ENCODE measurements at places on chromosomes 2 and 18.

DNA sequence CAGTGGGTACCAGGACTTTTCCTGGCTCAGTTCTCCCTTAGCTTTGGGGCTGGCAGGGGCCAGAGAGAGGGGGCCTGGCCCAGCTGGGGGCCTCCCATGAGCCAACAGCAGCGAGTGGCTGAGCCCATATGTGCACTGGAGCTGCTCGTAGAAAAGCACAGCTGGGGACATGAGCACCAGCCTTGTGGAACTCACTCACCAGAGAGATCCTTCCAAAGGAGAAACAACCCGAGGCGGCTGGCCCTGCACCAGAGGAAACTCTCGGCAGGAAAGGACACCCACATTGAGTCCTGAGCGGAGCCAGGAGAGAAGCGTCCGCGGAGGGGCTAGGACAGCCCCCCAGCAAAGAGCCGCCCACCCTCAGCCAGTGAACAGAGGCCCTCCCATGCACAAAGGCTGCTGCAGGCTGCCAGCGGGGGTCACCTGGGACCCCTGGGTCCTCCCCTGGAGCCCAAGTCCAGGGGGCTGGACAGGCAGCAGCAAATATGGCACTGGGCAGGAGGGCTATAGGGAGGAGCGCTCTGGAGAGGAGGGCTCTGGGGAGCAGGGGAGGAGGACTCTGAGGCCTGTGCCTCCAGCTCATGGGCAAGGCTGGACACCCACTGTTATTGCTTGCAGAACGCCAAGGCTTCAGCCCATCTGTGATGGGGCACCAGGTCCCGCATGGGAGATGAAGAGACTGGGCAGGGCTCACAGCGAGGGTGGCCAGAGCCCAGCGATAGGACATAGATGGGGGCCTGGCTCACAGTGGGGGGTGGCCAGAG lies 42.1 kb upstream of the SNED1 start:
- DNase-seq: no peak

GRCh38 chr2:218015586-218016521 lies 13.1 kb upstream of the TNS1 start:
- no peak for DNase-seq

GRCh38 chr2:70536517-70537055 lies 17.0 kb downstream of the TGFA start:
- no peak for DNase-seq

DNA sequence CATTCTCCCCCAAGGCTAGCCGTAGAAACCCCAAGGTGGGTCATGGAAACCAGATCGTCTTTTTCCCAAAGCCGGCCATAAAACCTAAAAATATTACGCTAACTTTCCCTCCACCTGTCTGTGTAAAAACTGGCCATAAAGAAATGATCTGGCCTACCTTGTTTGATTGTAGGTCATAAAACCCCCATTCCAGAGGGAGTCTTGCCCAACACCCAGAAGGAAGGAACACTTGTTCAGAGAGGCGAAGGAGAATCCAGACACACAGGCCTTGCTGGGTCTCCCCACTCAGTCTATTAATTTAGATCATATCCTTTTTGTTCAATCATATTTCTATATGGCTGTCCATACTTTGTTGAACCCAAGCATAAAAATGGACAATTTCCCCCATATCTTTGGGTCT lies 344.7 kb downstream of the HRH4 start:
- DNase-seq: no peak

GRCh38 chr2:173806761-173807160 lies 158.4 kb downstream of the SP3 start:
- no peak for DNase-seq

DNA sequence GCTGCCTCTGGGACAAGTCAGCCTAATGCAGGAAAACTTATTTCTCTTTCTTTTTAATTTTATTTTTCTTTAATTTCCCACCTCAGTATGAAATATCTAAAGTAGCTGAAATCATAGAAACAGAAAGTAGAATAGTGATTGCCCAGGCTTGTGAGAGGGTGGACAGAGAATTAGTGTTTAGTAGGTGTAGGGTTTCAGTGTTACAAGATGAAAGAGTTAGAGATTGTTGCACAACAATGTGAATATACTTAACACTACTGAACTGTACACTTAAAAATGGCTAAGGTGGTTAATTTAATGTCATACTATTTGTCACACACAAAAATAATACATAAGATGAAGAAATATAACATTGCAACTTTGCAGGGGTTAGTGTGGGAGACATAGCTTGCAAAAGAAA lies 80.8 kb downstream of the NAT8 start:
- DNase-seq: no peak

DNA sequence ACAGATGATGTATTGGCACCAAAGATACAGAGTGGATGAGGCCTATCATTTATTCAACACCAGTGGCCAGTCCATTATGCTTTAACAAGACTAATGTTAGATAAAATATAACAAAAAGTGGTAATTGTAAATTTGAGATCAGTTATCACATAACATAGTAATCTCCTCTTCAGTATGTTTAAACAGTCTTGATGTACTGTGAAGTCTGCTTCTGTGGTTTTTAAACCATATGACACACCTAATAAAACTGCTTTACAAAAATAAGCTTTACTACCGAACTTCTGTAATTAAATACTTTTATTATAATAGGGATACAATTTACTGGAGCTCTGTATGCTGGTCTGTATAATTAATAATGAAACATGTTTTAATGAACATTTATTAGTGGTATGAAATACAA lies 2156.1 kb upstream of the CELF4 start:
- no peak for DNase-seq

DNA sequence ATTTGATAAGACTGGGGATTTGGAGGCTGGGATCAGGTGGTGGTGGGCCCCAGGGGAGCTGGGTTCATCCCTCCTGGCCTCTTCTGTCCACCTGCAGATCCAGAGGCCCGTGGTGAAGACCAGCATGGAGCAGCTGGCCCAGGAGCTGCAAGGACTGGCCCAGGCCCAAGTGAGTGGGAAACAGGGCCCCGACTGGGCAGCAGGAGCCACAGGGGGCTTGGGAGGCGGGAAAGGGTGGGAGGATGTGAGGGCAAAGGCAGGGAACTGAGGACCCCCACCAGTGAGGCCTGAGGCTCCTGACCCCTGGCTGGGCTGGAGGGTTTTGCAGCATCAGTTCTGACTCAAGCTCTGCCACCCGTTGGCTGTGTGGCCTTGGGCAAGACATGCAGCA lies 11.3 kb downstream of the PROM2 start:
- no peak for DNase-seq

DNA sequence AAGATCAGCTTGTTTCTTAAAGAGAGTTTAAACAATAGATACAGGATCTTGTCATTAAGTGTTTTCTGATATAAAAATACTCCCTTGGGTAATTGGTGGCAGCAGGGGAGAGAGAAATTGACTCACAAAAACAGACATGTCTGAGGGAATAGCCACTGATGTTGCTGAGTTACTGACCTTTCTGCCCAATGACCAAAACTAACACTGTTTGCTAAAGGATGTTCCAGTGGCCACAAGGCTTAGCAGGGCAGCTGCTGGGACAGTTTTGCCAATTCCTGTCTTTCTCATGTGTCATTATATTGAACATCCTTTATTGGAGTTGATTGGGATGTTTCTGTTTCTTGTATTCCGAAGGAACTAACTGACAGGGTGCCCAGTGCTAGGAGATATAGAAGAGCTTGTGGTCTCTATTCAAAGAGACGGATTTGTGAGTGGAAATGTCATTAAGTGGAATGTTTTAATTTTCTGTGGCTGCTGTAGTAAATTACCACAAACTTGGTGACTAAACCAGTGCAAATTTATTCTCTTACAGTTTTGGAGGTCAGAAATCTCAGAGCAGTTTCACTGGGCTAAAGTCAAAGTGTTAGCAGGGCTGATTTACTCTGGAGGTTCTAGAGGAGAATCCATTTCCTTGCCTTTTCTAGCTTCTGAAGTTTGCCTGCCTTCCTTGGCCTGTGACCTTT lies 124.8 kb upstream of the RMDN2 start:
- no peak for DNase-seq

GRCh38 chr2:191611614-191612013 lies 66.3 kb upstream of the NABP1 start:
- no peak for DNase-seq

DNA sequence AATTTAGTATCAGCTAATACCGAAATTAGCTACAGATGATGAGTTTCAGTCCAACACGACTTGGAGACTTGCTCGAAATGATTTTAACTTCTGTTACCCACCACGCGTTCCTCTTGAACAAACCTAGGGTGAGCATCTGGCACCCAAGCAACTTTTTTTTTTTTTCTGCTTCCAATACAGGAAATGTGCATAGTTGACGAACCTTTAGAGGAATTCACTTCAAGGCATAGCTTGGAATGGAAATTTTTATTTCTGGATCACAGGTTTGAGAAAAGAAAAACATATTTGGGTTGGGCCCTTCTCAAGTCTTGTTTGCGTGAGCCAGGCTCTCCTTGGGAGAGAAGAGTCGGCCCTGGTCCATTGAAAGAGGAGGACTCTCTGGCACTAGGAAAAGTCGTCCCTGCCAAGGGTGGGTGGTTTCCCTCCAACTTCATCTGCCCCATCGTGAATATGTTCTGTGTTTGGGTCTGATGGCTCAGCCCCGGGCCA lies 37.4 kb upstream of the RPL31 start:
- no peak for DNase-seq

GRCh38 chr2:38515155-38516074 lies 87.3 kb downstream of the HNRNPLL start:
- DNase-seq: no peak

DNA sequence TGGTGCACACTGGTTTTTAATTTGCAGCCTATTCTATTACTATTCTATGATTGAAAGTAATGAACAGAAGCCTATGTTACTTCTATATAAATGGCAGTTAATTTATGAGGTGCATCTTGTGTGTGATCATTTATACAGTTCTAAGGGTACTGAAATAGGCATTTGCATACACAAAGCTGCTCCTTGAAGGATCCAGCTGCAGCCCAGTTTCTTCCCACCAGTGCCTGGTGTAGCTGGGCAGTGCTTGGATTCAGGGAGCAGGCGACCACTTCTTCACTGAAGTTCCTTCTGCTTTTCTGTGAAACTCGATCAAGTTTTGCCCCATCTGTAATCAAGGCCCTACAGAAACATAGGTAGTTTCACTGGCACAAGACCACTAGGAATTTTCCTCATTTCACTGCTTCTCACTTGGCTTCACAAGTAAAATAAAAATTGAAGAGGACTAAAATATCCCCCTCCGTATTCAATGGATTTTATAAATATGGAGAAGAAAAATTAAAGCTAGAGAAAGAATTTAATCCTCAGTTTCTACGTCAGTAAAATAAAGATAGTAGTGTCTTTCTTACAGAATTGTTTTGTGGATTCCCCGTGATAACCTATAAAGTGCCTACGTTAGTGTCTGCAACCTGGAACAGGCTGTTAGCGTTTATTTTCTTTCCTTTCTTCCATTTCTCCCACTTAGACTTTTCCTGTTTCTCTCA lies 1.7 kb upstream of the LPIN2 start:
- no peak for DNase-seq

GRCh38 chr18:63844254-63844653 lies 43.3 kb upstream of the SERPINB2 start:
- DNase-seq: no peak

DNA sequence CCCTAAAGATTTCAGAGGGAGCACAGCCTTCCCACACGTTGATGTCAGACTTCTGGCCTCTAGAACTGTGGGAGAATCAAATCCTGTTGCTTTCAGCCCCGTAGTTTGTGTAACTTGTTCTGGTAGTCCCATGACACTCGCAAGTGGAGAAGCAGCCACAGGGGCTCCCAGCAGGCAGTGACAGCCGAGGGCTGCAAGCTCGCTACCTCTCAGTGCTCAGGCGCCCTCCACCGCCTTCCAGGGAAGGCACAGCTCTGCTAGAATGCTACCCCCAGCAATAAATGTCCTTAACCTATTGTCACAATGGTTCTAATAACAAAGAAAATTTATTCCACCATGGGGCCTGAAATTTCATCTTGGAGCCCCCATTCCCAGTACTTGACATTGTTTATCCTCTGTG lies 143.1 kb upstream of the ZNF236 start:
- DNase-seq: no peak

GRCh38 chr2:240713071-240713927 lies 21.6 kb downstream of the AQP12A start:
- no peak for DNase-seq

GRCh38 chr2:88925770-88926462 lies 234.4 kb downstream of the RPIA start:
- DNase-seq: no peak

DNA sequence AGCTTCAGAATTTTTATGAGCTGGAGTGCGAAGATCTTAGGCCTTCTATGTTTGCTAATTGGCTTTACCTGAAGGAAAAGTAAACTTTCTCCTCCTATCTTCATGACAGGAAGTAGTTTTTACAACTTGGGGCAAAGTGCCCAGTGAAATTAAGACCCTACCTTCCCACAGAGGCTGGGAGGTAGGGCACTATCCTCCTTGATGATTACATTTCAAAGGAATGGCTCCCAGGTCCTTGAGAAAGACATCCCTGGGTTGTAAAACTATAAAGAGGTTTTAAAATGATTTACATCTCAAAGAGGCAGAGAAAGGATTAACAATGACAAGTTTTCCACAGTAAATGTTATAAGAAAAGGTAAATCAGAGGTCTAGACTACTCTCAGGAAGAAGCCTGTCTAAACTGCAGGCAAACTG lies 155.8 kb downstream of the CDH7 start:
- no peak for DNase-seq
